ENCODE measurements at places on chromosomes 6 and 20.

GRCh38 chr6:127864701-127865100 is 36.2 kb downstream of the THEMIS start:
- DNase-seq = no peak

DNA sequence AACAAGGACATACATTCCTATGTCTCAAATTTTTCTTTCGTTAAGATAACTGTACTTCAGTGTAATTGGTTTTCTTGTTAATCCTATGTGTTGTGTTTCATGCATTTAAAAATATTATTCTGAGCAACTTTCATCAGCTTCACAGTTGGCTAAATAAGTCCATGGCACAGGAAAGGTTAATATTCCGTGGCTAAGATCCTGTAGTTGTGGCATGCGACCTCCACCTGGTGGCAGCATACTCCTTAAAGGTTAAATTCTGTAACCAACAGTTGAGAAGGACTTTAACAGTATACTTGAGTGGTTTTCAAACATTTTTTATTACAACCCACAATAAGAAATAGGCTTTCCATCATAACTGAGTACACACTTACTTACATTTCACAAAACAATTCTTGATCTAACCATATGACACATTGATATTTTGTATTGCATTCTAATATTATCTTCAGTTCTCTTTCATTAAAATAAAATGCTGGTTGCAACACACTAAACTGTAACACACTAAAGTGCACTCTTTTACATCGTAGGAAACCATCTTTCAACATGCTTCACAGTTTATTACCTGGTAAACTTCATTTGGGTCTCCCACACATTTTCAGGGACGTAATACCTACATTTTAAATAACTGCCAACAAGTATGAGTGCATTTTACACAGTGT is 118.3 kb downstream of the SLX4IP start:
- peak; percentile 66 for DNase-seq

DNA sequence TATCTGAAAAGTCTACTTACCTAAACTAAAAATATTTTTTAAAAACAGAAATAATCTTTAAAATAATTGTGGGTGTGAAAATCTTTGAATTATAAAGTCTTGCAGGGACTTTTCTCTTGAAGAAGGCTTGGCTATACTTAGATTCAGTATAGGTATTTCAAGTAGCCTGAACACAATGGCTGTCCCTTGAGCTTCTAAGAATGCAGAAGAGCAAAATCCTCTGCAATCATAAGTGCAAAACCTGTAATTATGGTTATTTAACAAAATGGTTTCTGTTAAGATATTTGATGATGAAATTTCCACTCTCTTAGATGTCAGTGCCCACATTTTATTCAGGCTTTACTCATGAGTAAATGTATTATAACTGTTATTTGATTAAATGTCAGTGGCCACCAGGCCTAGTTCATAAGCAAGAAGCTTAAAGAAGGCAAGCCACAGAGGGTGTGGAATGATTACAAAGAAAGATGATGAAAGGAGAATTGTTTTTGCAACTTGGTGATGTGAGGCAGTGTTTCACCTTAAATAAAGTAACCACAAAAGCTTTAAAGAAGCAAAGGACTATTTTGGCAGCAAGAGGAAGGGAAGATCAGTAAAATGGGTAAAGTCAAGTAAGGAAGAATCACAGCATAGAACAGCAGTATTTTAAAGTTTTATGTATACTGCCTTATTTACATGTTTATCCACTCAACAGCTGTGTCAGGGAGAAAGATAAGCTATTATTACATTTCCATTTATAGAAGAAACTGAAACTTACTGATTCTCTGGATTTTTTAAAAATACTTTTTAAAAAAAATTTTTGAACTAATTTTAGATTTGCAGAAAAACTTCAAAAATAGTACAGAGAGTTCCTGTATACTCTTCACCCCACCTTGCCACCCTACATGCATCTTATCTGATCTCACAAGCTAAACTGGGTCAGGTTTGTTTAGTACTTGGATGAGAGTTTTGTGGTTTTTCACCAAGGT is 351.2 kb upstream of the RUNX2 start:
- no peak for DNase-seq

DNA sequence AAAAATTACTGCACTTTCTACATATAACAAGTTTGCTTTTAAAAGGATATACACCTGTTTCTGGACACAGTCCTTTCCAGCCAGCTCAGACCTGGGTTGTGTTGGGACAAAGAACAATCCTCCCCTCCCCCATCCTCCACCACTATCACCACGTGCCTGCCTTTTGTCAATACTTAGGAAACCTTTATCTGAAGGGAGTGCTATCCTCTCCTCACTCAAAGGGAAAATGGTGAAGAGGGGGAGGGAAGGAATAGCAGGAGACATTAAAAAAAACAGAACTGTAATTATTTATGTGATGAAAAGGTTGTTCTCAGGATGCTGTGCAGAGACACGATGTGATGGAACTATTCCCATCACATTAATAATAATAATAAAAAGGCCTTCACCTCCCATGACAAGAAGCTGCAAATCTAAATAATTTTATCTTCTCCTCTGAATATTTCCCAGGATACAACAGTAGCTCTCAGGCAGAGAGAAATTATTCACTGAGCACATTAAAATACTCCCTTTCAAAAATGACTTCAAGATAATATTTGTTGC is 105.5 kb downstream of the NRSN1 start:
- no peak for DNase-seq

- DNase-seq = no peak
Measured at GRCh38 chr6:18752278-18753068, 365.3 kb downstream of the RNF144B start.

DNA sequence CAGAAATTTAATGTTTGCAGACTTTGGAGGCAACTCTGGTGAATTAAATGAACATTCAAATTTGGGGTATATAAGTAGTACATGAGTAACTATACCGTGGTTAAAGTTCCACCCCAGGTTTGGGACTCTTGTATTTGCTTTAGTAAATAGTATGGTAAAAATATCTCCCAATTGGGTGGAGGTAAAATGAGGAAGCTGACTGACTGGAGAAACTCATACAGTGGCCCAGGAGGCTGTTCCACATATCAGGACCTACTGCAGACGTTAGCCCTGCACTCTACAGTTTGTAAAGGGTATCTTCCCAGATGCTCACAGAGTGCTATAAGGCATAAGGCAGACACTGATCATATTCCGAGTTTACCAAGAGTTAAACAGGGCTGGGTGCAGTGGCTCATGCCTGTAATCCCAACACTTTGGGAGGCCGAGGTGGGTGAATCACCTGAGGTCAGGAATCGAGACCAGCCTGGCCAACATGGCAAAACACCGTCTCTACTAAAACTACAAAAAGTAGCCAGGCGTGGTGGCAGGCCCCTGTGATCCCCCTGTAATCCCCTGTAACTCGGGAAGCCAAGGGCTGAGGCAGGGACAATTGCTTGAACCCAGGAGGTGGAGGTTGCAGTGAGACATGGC is 53.7 kb downstream of the CPXM1 start:
- no peak for DNase-seq

- DNase-seq = no peak
Measured at GRCh38 chr6:8434727-8435092, 635 bp downstream of the SLC35B3 start.

GRCh38 chr6:8825726-8826125 is 390.4 kb upstream of the SLC35B3 start:
- no peak for DNase-seq
